ENCODE measurements at places on chromosomes 2 and 18.

DNA sequence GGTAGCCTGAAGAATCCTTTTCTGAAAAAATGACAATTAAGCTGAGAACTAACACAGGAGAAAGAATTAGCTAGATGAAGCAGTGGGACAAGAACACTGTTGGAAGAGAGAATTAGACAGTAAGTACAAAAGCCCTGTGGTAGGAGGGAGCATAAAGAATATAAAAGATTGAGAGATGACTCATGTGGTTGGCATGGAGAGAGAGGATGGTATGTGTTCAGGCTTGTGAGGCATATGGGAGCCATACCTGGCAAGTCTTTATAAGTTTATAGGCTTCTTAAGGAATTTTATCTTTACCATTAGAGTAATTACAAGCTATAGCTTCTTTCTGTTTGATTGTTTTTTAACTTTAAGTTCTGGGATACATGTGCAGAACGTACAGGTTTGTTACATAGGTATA, 325.0 kb downstream of the ARL6IP6 start:
- DNase-seq: no peak

DNA sequence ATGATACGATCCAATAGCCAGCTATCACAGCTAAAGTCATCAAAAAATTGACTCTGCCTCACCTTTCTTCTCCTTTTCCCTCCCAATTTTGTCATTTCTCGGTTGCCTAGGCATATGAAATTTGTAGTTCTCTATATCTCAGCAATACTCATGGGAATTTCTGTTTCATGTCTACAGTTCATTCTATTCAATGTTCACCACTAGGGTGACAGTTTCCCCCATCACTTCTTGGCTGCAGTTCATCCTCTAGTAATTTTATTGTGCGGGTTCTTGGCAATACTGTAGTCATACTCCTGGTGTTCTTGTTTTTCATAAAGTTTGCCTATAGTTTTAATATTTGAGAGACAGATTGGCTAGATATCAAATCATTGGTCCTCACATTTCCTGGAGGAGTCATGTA, 872.2 kb upstream of the ID2 start:
- no peak for DNase-seq

GRCh38 chr2:186980787-186981550, 132.0 kb upstream of the ZSWIM2 start:
- no peak for DNase-seq

DNA sequence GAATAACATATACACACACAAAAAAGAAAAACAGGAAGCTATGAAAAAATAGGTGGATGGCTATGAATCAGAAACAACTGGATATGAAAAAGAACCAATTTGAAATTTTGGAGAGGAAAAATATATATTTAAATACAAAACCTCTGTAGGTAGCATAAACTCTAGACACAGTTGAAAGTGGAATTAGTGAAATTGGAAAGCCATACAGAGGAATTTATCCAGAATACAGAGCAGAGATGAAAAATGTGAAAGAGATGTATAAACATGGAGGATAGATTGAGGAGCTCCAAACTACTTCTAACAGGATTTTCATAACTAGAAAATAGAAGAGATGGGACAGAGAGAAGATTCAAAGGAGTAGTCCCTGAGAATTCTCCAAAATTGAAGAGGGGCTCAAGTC, 168.8 kb downstream of the SEPTIN10 start:
- DNase-seq: no peak

DNA sequence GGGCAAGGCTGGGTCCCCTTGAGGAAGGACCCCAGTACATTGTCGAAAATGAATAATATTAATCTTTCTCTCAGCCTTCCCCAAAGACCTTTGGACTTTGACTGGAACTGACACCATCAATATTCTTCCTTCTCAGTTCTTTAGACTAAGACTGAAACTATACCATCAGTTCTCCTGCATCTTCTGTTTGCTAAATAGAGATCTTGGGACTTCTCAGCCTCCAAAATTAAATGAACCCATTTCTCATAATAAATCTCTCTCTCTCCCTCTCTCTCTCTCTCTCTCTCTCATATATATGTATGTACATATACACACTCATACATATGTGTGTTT, 39.7 kb upstream of the VRK2 start:
- no peak for DNase-seq

DNA sequence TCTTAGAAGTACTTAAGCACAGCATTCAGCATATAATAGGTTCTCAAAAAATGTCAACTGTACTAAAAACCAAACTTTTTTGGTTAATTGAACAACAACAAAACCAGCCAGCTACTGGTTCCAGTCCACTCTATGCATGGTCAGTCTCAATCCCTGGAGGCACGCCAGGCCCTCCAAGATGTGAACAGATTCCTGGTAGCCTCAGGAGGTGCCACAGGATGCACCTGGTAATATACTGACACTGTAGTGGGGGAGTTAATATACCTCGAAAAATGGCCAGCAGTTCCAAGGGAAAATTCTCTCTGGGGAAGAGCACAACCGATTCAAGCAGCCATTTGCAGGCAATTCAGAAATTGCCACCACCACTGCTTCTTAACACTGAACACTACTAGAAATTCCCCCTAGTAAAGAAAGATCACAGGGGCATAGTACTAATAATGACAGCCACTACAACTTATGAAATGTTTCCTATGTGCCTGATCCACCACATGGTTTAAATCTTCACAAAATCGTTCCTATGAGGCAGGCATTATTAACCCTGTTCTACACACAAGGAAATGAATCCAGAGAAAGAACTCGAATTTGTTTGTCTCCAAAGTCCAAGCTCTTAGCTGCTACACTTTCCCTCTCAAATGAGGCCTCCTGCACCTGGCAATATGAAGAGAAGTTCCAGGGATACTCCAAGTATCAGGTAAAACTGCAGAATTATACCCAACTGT, 3.4 kb downstream of the MGAT4A start:
- no peak for DNase-seq

Data from activated T-cell treated with anti-CD3 and anti-CD28 coated beads, Interleukin-2, amount 50 U/mL, for 24 hours (primary cell).